NCI-H748 treated with DMSO at 0.1 percent for 48 hours (cell line): ENCODE measurements at places on chromosomes 4 and X.

- no peak for DNase-seq
Measured at GRCh38 chrX:12423346-12423745, 285.1 kb downstream of the FRMPD4 start.

GRCh38 chrX:102712216-102712966 is at the start of gene GPRASP2:
GPRASP2 (plus strand) TSS chrX:102712448; CDS start chrX:102714870, 2,422 bp downstream.
- no peak for DNase-seq

DNA sequence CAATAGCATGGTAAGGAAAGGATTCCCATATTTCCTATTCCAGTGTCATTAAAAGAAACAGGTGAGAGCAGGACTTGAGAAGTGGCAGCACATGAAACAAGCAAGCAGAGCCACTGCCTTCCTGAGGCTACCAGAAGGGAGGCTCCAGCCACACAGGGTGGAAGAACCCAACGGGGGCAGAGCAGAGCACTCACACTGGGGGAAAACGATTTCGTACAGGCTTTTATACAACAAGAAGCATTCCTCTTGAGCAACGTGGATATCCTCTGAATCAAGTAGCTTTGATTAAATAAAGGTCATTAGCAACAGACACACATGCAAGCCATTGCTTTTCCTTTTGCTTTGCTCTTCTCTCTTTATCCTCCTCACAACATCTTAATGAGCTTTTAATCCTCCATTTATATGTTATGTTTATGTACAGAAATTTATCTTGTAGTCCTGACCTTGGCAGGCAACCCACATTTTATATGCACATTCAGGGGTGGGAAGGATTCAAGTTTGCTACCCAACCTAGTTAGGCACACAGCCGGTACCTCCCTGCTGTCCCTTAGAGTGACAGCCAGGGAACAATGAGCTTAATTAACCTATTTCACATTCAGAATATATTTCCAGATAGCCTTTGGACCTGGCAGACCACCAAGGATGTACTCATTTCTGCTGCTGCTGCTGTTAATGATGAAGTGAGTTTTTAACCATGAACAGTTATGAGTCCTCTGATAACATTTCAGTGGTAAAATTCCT is 202.1 kb downstream of the ARHGAP24 start:
- no peak for DNase-seq

- DNase-seq = no peak
Measured at GRCh38 chr4:76729460-76729859, 168.5 kb downstream of the SOWAHB start.

DNA sequence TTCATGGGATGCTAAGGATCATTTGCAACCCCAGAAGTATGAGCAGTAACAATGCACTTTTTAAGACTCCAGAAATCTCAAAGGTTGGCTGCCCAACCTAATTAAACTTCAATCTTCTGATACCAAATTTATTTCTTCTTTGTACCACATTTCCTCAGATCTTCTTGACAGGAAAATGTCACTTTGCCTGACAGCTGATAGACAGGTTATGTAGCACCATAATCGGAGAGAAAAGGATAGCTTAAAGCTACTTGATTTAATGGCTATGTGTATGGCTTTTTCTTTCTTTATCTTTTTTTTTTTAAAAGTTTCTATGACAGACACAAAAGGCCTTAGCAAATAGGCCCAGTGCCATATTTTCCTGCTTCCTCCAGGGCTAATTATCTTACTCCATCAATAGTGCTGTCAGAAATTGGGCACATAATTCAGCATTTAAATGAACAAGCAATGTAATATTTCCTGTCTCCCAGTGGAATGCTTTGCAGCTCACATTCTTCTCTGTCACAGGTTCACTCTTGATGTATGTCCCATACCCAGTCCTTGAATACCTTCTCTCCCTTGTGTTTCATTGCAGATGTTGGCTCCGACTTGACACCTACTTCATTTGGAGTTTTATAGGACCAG is 795.7 kb downstream of the ADGRL3 start:
- no peak for DNase-seq

DNA sequence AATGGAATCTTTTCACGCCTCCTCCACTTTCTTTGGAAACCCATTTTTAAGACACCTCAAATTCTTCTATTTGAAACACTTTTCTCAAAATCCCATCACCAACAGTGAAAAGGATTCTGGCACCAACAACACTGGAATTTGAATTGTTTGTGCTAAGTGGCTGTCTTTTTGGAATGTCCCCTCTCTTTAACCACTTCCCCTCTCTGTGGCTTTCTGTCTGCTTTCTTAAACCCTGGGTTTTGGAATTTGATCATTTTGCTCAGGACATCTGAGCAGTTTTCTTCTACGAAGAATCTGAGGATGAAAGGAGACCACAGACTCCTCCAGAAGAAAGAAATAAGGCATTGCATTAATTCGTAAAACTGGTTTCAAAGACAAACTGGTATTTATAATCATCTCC is 89.0 kb downstream of the MXRA5 start:
- no peak for DNase-seq

DNA sequence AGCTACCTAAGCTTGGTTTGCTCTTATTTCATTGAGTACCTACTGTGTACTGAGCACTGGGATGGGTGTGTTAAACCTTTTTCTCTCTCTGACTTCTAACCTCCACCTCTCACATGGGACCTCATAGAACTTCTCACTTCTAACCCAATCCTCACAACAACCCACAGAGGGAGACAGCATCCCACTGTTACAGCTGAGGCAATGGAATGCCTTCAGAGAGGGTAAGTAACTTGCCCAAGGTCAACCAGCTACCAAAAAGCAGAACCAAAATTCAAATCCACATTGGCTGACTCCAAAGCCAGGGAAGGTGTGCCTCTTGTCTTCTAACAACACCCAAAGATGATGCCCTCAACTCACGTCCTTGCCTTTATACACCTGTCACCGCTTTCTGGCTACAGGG is 5.4 kb downstream of the SEL1L3 start:
- DNase-seq = no peak

DNA sequence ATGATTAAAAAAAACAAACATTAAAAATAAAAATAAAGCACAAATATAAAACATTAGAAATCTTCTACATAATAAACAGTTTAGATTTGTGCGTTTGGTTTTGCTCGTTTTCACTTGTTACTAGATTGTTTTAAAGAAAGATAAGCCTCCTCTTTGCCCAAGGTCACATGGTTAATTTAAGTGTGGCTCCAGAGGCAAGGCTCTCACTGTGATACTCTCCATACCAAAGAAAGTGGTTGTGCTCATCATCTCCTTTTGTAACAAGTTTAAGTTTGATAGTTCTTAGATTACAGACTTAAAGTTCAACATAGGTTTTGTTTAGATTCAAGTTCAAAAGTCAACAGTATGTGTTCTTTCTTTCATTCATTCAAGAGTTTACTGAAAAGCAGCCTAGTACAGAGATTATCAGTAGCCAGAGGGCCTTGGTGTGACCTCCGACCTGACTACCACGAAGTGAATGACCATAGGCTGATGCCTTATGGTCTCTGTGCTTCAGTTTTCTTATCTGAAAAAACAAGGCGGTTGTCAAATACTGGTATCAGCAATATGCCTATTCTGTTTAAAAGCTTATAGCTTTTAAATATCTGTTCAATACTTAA is 133.2 kb downstream of the ZAR1 start:
- DNase-seq = no peak

DNA sequence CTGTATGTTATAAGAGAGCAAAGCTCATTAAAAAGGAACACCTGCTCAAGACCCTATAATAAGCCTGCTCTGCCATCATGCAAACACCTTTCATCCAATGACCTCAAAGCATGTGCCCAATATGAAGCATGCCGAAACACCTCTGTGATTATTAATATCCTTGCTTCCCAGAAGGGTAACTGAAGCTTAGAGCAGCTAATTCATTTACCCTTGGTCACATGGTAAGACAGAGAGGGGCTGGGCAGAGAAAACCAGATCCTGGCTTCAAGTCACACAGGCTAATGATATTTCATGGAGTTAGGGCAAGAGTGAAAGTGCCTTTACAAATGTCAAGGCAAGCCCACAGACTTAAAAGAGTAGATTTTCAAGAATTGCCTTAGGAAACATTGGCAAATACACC is 5.6 kb downstream of the AMOT start:
- no peak for DNase-seq

- DNase-seq = peak; percentile 6
Measured at GRCh38 chr4:15162465-15163283, 160.4 kb downstream of the CPEB2 start.

DNA sequence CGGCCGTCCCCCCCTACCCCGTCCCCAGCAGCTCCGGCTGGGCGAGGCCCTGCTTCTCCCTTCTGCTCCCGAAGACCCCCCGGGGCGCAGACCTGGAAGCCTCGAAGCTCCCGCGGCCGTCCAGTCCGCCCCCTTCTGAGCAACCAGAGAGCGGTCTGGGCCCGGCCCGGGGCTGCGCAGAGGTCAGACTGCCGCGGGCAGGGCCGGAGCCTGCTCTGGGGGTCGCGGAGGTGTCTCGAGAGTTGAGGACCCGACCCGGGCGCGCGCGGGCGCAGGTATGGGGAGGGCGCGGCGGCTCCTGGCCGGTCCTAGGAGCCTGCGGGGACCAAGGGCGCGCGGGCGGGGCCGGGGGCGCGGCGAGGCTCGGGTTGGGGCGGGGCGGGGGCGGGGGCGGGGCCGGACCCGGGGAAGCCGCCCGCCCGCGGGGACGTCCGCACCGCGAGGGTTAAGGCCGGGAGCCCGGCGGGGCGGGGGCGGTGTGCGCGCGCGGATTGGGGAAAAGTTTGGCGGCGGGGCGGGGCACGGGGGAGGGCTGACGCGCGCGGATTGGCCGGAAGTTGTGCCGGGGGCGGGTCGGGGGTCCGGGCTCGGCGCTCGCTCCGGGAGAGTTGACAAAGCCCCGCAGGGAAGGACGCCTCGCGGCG is at the start of gene FGFRL1:
TSS of gene FGFRL1 (plus strand) at position 605 of the 644 bp plus-strand sequence. CDS start 860 bp downstream, outside the sequence.
- peak; percentile 19 for DNase-seq

DNA sequence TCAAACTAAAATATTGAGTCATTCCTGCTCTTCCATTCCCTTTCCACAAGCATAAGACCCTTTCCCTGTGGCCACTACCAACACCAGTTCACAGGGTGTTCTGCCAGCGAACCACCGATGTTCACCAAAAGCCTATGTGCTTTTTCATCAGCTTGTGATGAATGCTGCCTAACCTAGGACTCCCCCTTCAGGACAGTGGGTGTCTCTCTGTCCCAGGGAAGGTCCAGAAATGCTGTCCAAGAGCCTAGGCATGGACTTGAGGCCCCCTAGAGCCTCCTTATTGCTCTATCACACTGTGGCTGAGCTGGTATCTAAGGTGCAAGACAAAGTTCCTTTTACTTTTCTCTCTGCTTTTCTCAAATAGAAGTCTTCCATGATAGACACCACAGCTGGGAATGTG is 1015.6 kb downstream of the PCDH19 start:
- DNase-seq = no peak

GRCh38 chr4:99879458-99879857 is 14.8 kb downstream of the LAMTOR3 start:
- no peak for DNase-seq

DNA sequence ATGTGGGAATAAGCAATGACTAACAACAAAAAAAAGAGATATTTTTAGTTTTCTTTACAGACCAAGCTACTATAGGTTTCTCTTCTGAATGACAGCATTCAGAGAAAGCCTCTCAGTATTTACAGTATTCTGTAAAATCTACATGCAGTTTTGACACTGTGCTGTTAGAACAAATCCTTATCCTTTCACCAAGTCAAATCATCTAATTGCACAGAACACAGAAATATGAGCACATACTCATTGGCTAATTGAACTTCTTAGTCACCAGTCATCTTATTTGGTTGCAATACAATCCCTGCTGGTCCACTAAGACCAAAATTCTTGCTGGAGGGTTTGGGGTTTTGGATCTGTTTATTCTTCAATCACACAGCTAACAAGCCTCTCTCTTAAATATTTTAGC is 5.7 kb downstream of the ACOT9 start:
- DNase-seq = no peak

- DNase-seq = no peak
Measured at GRCh38 chr4:68570122-68570507, 6.0 kb downstream of the UGT2B17 start.

- no peak for DNase-seq
Measured at GRCh38 chr4:92970996-92971395, 667.2 kb downstream of the GRID2 start.

DNA sequence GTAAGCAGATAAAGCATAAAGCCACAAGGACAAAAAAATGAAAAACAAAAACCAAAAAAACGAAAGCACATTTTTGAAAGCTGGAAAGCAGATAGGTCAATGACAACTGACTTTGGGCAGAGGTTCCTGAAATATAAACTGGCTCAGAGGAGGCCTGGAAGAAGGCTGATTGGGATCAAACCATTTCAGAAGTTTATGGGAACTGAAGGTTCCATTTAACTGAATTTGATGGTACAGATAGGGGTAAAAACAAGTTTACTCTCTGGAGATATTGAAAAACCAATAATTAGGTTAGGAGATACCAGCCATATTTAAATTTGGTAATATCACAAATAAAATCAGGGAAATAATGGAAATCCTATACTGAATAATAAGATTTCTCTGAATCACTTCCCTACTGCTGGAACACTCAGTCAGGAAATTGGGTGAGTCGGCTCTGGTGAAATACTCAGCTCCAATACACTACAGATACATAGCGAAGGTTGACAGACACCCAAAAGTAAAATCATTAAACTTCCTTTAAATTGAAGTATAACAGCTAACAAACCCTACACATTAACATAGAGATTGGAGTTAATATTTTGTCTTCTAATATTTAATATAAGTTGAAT is 1584.3 kb downstream of the STIM2 start:
- DNase-seq = no peak

- no peak for DNase-seq
Measured at GRCh38 chr4:115970859-115971258, 857.4 kb upstream of the NDST4 start.

- DNase-seq = no peak
Measured at GRCh38 chrX:24934279-24934678, 81.5 kb downstream of the ARX start.

- no peak for DNase-seq
Measured at GRCh38 chrX:155061760-155062159, 9.2 kb downstream of the CMC4 start.

DNA sequence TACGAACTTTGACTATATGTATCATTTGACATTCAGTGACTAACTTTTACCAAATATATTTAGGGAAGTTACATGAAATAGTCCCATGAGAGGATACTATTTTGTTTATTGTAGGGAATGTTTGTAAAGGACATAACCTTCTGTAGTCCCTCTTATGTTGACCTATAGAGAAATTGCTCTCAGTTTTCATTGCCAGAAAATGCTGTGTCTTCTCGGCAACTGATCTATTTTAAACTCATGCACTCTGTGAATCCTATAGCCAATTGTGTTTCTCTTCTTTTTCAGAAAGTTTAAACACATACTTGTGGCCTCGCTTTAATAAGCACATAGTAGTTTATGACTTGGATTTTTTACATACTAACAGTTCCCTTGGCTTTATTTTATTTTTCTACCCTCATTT is 38.2 kb downstream of the DMP1 start:
- DNase-seq = no peak

DNA sequence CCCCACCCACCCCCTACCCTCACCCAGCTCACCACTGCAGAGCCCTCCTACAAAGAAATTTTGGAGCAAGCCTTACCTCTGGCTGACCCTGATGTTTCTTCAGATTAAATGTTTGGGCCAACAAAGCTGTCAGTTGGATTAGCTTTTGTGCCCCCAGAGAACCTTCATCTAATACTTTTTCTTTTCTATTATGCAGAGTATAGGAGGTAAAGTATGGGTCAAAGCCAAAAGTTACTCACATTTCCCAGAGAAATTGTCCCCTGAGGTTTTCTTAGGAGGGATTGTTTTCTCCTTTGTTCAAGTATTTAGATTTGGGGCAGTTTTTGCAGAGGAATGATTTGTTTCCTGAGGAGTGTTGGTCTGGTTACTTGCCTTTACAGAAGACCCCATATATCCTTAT is 69.5 kb downstream of the AASDH start:
- no peak for DNase-seq

- no peak for DNase-seq
Measured at GRCh38 chrX:152900937-152901445, 3.1 kb downstream of the ZNF185 start.
